Heart left ventricle (tissue), 16 donors: ENCODE measurements at places on chromosomes 7 and 10. TPM values are rescaled to one million over a fixed set of nuclear protein-coding genes. Genes with fewer than 3 reads are reported as not detected.

Gene WNT16
- total RNA-seq = not detected

Gene ADRA2A
- total RNA-seq = 0.21 TPM

Gene MSS51
- total RNA-seq = 3.5 TPM

Gene MRPS17
- total RNA-seq = 16.0 TPM

DNA sequence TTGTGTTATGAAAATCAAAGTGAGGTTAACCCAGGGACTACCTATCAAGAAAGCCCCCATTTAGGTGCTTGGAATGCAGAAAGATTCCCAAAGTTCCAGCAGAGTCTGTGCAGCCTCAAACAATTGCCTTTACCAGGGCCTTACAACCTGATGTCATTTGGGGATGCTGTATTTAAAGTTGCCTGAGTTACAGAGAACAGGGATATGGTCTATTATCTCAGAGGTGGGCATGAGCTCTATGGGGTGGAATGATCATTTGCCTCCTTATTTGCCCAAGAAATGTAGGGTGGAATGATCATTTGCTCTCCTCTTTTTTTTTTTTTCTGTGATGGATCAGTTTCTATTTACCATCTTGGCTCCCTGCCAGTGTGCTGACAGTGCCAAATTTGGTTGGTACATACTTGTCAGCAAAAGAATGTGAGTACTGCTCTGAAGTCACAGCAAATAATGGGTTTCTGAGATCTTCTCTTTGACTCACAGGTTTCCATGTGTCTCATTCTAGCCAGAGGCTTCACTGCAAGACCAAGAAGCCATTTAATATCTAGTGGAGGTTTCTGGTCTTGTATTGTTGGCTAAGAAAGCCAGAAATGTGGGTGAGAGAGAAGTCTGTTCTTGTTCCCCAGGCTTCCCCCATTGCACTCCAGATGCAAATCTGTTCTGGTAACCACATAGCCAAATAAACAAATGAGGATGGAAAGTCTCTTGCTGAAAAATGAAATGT is 45.5 kb upstream of the ZNRF2 start:
- peak; percentile 38 for DNase-seq
- H3K27me3 ChIP-seq = no peaks in the 10 kb centered on the region
- H3K4me1 ChIP-seq = peaks cover 17% of the 10 kb centered on the region
- no peak overlapping the region for H3K4me3 ChIP-seq

DNA sequence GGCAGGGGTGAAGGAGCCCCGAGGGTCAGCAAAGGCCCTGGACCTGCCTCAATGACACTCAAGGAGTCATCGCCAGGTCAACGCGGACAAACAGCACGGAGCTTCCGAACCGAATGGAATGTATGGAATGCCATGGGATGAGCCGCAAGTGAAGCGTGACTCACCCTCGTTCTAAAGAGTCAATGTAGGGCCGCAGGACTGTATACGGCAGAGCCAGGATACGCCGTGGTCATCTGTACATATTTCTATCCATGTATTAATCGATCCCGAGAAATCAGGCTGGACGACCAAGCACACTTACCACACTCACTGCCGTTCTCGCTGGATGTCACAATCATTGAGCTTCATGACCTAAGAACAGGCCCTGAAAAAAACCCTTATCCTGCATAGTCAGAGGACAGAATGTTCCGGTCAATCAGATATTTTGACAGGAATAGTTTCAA is 4.3 kb downstream of the SNX8 start:
- no peaks in the 10 kb centered on the region for H3K36me3 ChIP-seq
- no peaks in the 10 kb centered on the region for H3K27me3 ChIP-seq
- no peak overlapping the region for H3K27ac ChIP-seq
- H3K4me1 ChIP-seq = peaks cover 3% of the 10 kb centered on the region
- no peak for DNase-seq

DNA sequence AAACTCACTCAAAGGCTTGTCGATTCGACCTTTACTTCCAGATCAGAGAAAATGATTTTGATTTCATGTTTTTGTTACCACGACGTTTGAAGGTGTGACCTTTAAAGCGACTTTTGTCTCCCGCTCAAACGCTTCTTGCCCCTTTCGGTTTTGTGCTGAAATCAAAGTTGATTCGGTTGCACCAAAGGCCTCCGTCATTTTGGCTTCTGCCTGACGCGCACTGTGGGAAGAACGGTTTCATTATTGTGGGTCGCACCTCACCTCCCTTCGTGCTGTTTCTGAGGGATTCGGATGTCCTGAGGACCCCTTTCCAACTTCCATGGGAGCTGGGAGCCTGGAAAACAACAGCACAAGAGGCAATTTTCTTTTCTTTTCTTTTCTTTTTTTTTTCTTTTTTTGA is 176.9 kb downstream of the DNAJB6 start:
- no peaks in the 10 kb centered on the region for H3K4me1 ChIP-seq
- H3K4me3 ChIP-seq = no peak overlapping the region
- peaks cover 13% of the 10 kb centered on the region for H3K27me3 ChIP-seq
- DNase-seq = no peak
- no peaks in the 10 kb centered on the region for H3K36me3 ChIP-seq
- no peak overlapping the region for H3K27ac ChIP-seq

DNA sequence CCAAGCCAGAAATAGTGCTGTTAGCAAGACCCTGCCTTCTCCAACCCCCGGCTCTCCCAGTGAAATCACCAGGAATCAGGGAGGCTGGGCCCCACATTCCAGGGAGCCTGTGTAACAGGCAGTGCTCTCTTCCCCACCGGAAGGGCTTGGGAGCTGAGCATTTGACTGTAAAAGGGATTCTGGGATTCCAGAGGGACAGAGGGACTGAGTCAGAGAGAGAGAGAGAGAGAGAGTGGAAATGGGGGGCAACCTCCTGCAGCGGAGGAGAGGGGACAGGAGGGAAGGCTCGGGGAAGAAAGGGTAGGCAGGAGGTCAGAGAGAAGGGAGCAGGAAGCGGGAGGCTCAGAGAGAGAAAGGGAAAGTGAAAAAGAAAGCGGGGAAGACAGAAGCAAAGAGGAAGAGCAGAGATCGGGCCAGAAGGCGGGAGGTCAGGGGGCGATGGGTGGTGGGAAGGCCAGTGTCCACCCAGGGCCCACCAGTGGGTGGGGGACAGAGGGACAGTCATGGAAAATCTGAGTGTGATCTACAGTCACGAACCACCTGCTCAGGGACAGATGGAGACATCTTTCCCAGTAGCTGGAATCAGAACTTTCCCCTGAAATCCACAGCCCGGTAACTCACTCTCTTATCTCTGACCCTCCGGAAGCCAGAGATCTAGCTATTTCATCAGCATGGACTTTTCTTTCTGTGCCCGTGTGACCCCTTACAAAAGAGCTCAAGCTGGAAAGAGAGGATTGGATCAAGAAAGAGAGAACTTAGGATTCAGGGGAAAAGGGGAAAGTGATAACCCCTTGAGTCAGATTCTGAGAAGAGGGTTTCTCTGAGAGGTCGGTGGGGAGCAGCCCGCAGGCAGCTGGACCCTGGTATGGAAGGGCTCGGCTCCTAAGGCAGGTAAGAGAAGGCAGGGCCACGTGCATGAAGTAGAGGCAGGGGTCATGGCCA is 4.6 kb upstream of the SERPINE1 start:
- no peaks in the 10 kb centered on the region for H3K27me3 ChIP-seq
- peak overlapping the region; percentile 34 for H3K4me3 ChIP-seq
- DNase-seq = peak; percentile 84
- peaks cover 70% of the 10 kb centered on the region for H3K4me1 ChIP-seq
- no peaks in the 10 kb centered on the region for H3K36me3 ChIP-seq

- H3K4me1 ChIP-seq = peaks cover 51% of the 10 kb centered on the region
- DNase-seq = no peak
- H3K4me3 ChIP-seq = no peak overlapping the region
- no peaks in the 10 kb centered on the region for H3K27me3 ChIP-seq
Measured at GRCh38 chr7:129832701-129833227, 120.0 kb downstream of the UBE2H start.

DNA sequence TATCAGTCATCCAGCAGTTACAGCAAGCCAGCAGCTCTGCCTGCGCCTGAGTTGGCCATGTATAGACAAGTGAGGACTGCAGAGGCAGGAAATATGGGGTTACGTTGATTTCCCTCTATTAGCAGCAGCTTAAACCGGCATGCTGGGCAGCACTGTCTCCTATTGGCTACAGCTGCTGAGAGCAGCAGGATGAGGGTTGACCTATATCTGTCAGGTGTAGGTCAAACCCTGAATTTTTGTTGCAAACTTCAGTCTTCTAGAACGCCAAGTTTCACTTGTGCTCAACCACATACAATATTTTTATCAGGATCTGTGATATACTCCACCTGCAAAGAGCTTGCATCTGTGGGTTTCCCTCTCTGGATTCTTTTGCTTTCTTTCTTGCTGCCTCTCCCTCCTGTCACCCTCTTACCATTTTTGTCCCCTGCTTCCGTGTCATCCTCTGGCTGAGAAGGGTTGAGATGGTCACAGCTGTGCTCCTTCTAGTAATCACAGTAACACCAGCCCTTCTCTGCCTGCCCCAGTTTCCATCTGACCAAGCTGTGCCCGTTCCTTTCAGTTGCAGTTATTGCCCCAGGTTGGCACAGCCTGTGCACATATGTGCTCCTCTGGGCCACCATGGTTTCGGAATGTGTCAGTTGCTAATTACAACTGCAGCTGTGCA is 23.8 kb upstream of the GLCCI1 start:
- no peak for DNase-seq
- no peaks in the 10 kb centered on the region for H3K27me3 ChIP-seq
- no peaks in the 10 kb centered on the region for H3K36me3 ChIP-seq
- H3K4me1 ChIP-seq = no peaks in the 10 kb centered on the region
- H3K4me3 ChIP-seq = no peak overlapping the region

DNA sequence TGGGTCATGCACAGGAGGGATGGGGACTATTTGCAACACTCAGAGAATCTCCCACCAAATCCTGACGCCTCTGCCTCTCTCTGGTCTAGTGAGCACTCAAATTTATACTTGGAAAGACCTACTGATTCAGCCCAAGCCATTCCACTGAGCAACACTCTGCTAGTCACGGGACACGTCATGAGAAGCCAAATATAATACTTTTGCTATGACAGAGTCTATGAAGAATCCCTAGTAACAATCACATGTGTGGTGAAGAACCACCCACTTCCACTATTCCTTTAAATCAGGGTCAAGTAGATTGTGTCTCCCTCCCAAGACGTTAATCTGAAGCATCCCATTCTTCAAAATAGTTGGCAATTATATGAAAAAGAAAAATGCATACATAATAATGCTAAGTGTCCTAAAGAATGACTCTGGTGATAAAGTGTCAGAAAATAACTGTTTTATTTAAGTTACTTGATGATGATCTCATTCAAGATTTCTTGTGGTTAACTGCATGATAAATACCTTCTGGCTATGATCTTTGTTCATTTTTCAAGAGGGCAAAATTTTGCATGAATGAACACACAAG is 28.5 kb downstream of the CHCHD3 start:
- H3K36me3 ChIP-seq = no peaks in the 10 kb centered on the region
- peak; percentile 34 for DNase-seq
- peak overlapping the region; percentile 73 for H3K27ac ChIP-seq
- H3K4me1 ChIP-seq = peaks cover 49% of the 10 kb centered on the region
- no peak overlapping the region for H3K4me3 ChIP-seq
- H3K27me3 ChIP-seq = no peaks in the 10 kb centered on the region

DNA sequence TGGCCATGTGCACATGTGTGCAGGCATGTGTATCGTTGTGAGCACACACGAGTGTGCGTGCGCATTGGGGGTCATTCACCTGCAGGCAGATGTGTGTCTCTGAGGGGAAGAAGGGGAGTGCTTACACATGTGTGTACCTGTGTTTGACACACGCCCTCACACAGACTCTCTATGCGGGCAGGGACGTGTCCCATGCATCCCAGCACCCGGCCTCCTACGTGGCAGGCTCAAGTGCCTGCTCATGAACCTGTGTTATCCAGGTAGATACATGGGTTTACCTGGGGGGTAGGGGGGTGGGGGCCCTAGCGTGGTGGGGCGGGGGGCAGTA is 18.6 kb downstream of the KCP start:
- peak; percentile 9 for DNase-seq
- no peak overlapping the region for H3K27ac ChIP-seq
- H3K27me3 ChIP-seq = peaks cover 21% of the 10 kb centered on the region

- no peak for DNase-seq
- H3K36me3 ChIP-seq = peaks cover 98% of the 10 kb centered on the region
- no peak overlapping the region for H3K27ac ChIP-seq
- H3K27me3 ChIP-seq = no peaks in the 10 kb centered on the region
Measured at GRCh38 chr7:74718336-74718735, 55.5 kb upstream of the NCF1 start.

DNA sequence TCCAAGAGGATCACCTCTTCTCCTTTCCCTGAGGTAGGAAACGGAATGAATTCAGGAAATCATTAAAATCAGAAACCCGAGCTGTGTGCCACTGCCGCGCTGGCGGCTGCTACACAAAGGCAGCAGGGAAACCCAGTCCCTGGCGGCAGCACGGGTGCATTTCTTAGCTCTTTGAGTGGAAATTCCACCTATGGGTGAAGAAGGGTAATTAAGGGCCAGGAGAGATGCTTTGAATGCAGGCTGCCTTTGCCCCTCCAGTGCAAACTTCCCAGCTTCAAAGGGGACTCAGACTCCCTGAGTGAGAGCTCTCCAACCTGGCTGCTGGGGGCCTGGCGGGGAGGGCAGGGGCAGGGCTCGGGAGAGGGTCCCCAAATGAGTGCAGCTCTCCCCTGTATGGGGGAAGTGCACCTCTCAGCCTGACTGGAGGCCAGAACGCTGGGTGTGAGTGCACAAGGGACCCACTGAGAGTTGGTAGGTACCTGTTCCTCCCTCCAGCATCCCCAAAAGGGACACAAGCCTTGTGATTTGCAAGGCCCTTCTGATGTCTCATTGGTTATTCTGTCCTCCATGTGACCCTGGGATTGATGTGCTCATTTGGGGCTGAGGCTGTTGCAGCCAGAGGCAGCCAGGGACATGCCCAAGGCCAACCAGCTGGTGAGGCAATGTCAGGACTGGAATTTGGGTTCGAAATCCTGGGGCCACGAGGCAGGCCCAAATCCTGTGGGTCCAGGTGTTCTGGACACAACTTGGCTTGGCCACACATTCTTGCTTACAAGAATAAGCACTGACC is 16.3 kb upstream of the ZMIZ1 start:
- H3K4me3 ChIP-seq = no peak overlapping the region
- H3K36me3 ChIP-seq = no peaks in the 10 kb centered on the region
- no peak for DNase-seq
- H3K4me1 ChIP-seq = peaks cover 11% of the 10 kb centered on the region
- no peak overlapping the region for H3K27ac ChIP-seq
- H3K27me3 ChIP-seq = no peaks in the 10 kb centered on the region

- DNase-seq = no peak
- no peaks in the 10 kb centered on the region for H3K36me3 ChIP-seq
- H3K27me3 ChIP-seq = no peaks in the 10 kb centered on the region
- H3K27ac ChIP-seq = no peak overlapping the region
- H3K4me3 ChIP-seq = no peak overlapping the region
Measured at GRCh38 chr7:106166651-106167342, 54.7 kb upstream of the SYPL1 start.

- H3K4me1 ChIP-seq = no peaks in the 10 kb centered on the region
- no peak overlapping the region for H3K4me3 ChIP-seq
- no peaks in the 10 kb centered on the region for H3K36me3 ChIP-seq
- H3K27ac ChIP-seq = no peak overlapping the region
- H3K27me3 ChIP-seq = no peaks in the 10 kb centered on the region
Measured at GRCh38 chr10:126806498-126806897, 98.7 kb upstream of the DOCK1 start.

GRCh38 chr7:139453673-139454321 is 29.7 kb downstream of the KLRG2 start:
- H3K4me1 ChIP-seq = no peaks in the 10 kb centered on the region
- no peak for DNase-seq
- H3K27me3 ChIP-seq = no peaks in the 10 kb centered on the region
- H3K4me3 ChIP-seq = no peak overlapping the region
